ENCODE measurements at places on chromosomes 3 and 15.

GRCh38 chr3:162390891-162391290 is 894.3 kb downstream of the OTOL1 start:
- peak; percentile 90 for DNase-seq

- peak; percentile 88 for DNase-seq
Observed at GRCh38 chr3:40299721-40300335, 9.7 kb upstream of the EIF1B start.

DNA sequence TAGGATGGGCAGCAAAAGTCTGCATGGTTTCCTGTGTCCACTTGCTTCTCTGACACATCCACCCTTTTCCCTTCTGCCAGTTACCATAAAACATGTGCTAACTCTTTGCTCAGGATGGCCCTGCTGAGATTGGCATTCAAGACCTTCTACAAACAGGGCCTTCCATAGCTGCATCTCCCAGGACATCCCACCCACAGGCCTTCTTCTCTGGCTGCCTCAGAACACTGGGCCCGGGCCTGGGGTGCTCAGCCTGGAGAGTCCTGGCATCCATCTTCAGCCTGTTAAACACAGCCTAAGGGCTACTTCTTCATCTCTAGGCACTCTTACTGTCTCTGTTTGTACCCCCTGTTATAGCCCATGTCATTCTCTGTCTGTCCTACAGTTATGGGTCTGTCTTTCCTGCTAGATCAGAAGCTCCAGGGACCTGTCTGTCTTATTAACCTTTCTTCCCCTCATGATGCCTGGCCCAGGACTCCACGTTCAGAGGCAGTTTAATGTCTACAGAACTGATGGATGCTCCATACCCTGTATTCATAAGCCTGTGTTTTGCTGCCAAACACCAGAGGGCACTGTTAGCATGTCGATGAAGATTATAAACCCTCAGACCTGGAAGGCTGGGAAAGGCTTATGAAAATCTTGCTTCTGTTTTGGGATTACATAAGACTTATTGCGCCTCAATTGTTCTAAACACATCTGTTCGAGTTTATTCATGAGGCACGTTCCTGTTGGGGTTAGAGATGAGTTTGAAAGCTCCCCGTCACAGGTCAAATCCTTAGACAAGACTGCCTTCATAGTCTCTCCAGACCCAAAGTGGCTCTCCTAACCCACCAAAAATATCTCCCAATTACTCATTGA is 16.5 kb downstream of the SEMA3G start:
- DNase-seq: peak; percentile 90

- no peak for DNase-seq
Observed at GRCh38 chr3:11037241-11037873, 44.8 kb downstream of the SLC6A1 start.
